ENCODE measurements at places on chromosomes 7 and 10.
A peak's percentile ranks its signal among the peaks of the same experiment; 100 is the strongest.

DNA sequence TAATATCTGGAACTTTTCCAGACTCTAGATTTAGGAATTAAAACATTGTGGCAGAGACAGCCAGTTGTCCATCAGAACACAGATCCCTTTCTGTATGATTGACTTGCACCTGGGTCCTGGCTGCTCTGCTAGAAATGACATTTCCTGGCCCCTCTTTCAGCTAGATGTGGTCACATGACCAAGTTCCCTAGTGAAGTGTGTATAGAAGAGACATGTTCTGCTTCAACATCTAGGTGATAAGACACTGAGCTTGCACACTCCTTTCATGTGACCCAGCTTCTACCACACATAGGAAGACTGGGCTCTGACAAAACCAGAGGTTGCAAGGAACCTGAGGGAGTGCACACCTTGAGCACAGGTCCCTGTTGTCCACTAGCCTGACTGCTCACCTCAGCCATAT is 22.8 kb upstream of the DYNC1I1 start:
- DNase-seq = no peak

DNA sequence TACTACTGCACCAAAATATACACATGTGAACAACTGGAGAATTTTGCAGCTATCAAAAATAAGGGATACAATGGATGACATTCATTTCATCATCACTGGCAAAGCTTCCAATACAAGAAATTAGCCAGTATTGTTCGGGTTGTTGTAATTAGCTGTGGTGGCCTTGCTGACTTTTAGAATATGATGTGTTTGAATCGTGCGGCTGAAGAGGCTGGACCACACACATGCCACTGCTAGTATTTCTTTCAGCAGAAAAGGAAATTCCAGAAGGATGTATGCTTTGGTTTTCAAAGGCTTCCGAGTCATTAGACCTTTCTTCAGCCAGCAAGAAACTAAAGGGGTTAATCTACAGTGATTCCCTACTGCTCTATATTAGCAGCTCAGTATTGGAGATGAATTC is 16.6 kb downstream of the RPP38 start:
- no peak for DNase-seq

- no peak for DNase-seq
Measured at GRCh38 chr10:110835841-110836240, 35.9 kb upstream of the PDCD4 start.

DNA sequence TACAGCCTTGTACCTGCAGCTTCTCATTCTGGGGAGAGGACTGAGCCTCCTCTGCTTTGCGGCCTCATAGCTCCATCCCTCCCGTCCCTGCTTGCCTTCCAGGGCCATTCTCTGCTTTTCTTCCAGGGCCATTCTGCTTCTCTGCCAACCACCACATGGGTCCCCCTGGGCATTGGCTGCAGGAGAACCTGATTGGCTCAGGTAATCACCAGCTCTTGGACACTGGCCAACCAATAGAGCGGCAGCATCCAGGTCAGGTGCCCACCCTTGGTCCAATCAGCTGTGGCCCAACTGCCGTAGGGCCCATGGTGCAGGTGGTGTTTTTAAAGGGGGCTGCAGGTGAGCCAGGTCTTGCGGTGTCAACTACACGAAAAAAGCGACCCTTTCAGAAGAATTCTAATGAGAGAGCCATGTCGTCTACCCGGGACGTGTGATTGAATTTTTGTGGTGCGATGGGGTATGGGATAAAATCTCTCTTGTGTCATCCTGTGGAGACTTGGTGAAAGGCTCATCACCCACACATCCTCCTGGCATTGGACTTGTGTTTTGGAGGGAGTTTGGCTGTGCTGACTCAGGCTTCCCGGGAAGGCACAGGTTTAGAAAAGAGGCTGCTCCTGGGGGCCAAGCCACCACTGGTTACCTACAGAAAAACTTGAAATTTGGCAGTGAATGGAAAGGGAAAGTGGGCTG is 46.0 kb upstream of the PODXL start:
- DNase-seq = no peak

DNA sequence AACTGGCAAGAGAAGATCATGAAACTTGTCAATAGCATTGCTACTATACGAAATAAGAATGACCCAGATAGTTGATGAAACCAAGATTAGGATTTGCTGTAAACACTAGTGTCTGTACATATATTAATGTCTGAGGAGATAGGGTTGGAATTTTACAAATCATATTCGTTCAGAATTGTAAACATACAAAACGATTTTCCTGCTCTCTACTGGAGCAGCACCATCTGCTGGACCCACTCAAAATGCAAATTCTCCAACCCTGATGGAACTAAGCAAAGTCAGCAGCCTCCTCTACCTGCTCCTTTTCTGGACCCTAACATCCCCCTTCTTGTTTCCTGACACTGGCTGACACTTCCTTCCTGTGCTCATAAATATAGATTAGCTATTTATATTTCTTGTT is 29.4 kb upstream of the SGMS1 start:
- DNase-seq = peak; percentile 42

GRCh38 chr10:112526139-112526538 is 79.1 kb downstream of the VTI1A start:
- peak; percentile 6 for DNase-seq

GRCh38 chr7:155512246-155512887 is 34.0 kb downstream of the CNPY1 start:
- no peak for DNase-seq

DNA sequence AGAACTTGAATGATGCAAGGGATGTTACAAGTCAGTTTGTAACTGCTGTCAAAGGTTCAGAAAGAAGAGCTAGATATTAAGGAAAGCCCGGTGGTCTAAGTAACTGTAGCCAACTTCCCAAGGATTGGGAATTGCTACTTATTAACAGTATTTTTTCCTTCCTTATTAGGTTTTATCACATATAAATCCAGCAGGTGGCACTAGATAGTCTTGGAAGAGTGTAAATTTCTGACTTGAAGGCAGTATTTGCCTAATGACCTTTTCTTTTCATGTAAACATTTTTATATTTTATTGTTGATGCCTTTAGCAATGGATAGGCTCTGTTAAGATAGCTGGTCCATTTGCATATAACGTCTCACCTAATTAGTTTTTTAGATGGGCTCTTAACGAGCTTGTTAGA is 51.2 kb downstream of the ANLN start:
- DNase-seq = peak; percentile 5

DNA sequence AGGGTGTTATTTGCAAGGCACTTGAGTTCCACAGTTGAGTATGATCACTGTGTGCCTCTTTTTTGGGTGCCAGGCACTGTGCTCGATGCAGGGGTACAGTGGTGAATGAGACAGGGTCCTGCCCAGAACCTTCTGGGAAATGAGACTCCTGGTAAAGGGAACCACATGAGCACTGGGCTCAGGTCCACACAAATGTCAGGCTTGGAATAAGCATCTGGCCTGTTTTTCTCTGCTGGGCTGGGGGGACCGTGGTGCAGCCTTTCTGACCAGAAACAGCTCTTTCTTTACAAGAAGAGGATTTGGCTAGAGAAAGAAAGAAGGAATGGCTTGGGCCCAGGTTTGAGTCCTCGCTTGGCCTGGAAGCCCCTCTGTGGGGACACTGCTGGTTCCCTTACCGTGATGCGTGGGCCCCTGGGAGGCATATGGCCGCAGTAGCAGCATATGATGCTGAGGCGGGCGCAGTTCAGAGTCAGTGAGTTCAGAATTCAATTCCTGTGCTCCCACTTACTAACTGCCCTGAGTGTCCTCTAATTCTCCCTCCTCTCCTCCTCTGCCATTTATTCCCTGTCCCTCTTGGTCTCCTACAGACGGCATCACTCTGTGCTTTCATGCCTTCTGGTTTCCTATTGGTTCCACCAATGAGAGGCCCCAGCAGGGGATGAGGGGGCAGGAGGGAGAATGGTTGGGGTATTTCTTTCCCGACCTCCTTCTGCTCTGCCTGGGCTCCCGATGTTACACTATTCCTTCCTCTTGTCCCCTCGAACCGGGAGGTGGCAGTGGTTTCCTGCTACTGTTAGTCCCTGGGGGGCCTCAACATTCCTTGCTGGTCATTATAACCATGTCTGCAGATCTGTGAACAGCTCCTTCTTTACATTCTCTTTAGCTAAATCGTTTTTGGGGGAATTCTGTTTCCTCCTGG is 9.6 kb upstream of the KCP start:
- DNase-seq = no peak

DNA sequence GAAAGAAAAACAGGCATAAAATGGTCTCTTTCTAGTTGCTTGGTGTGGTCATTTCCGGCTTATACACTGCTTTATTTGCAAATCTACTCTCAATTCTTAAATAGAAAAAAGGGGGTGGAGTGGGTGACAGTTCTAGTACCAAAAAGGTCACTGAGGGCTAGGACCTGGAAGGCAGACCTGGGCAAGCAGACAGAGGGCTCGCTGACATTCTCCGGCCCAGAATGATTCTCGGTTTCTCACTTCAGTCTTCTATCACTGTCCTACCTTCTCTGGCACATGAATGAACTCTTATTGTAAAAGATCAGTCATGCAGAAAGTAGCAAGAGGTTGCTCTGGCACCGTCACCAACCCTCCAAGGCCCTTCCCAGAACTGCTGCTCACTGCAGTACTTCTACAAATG is 54.0 kb downstream of the MALSU1 start:
- DNase-seq = no peak

- no peak for DNase-seq
Measured at GRCh38 chr10:60803433-60803832, 25.2 kb downstream of the CDK1 start.

GRCh38 chr10:88065383-88066049 is 202.1 kb downstream of the PTEN start:
- DNase-seq = no peak

- no peak for DNase-seq
Measured at GRCh38 chr7:144941127-144941526, 105.3 kb upstream of the TPK1 start.

GRCh38 chr10:36283827-36284226 is 641.7 kb upstream of the FZD8 start:
- no peak for DNase-seq

Measured in CD4-positive, alpha-beta T cell treated with Interleukin-15 for 4 hours (primary cell).